ENCODE measurements at places on chromosomes 1 and 21. TPM values are rescaled to one million over a fixed set of nuclear protein-coding genes. Genes with fewer than 3 reads are reported as not detected.

GRCh38 chr21:14285147-14285761 is 69.3 kb downstream of the RBM11 start:
- DNase-seq: no peak

Gene BSND
- not detected for total RNA-seq

Gene NBPF8
- total RNA-seq: 4.6 TPM

DNA sequence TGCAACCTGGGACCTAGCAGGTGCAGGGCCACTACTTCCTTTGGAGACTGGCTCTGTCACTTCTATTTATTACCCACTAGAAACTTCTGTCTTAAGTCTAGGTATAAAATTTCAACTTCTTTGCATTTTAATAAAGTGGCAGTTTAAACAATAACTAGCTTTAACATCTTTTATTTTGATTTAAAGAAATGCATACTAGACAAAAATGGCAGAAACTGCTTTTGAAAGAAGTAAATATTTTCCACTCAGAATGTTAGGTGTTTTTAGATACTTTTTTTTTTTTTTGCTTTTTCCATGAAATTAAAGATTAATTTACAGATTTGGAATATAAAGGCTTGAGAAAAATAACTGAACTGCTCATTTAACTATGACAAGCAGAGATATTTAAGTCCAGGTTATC is 1477.6 kb downstream of the KCNT2 start:
- DNase-seq: no peak

Gene GBP7
- total RNA-seq: not detected

Gene C8B
- not detected for total RNA-seq

GRCh38 chr1:9577423-9577822 is 11.3 kb upstream of the TMEM201 start:
- DNase-seq: no peak

DNA sequence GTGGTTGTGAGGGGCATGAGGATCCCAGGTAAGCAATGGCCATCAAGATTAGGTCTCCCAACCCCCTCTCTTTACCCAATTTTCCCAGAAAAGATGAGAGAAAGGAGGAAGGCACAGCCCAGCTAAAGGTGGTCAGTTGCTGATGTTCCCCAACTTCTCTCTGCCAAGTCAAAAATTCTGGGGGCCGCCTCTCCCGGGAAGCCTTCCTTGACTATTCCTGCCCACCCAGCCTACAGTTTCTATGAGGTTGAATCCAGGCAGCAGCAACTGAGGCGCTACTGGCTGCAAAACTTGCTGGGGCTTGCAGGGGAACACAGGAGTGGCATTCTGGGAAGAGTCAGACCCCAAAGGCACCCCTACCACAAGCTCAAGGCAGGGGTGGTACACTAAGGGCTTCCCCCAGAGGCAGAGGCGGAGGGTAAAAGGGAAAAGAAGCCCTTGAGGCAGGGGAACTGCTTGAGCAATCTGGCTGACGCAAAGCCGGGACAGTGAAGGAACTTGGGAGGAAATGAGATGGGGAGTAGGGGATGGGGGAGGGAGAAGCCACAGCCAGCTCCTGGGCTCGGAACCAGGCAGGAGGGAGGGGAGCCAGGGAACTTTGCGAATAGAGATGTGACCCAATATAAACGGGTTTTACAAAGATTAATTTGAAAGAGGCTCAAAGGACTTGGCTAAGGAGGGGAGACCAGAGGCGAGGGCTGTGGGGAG is 31.2 kb downstream of the SDC3 start:
- DNase-seq: peak; percentile 80

GRCh38 chr1:39016604-39017171 is 9.5 kb upstream of the NDUFS5 start:
- no peak for DNase-seq

DNA sequence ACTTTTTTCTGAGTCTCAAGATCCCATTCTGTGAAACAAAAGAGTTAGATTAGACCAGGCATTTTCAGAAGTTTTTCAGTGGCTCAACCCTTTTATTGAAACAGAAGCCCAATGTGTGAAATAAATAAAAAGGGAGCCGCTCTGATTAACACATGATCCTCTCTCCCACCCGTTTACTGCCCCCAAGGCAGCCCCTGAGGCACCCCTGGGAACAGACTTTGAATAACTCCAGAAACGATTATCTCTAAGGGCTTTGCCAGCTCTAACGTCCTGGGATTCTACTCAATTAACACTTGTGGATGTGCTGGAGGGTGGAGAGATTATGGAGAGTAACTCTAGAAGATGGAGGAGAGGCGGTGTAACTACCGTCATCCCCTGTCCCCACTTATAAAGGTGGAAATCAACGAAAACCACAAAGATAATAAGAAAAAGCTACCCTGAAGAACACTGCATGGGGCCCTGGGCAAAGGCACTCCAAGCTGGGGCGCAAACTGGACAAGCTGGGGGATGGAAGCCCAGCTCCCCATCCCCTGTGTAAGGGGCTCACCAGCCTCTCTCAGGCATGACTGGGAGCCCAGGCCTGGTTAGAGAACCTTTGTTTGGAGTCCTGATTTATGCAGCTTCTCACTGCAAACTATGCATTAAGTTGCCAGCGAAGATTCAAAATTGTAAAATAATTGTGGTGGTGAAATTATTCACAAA is 39.0 kb upstream of the GRIK3 start:
- no peak for DNase-seq

DNA sequence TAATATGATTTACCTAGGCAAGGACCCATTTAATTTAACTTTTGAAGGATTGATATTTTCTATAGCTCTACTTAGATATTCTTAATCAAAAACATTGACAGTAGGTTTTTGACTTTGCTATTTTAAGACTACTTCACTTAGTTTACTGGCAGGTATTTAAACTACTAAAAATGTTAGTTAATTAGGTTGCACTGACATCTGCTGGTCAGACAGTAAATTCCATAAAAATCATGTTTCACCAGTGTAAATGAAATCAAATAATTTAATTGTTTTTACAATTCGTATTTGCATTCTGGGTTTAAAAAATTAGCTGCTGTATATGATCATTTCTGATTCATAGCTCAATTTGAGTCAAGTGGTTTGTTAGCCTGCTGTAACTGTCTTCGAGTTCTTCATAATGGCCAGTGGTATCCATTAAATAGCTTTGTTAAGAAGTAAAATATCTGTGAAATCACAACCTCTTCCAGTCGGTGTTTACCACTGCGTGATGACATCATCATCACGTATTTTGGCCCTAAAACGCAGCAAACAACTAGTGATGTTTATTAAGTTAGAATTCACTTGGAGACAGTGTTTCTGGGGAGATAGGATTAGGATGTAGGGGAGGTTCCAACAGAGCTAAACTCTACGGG is 26.2 kb downstream of the EXTL2 start:
- no peak for DNase-seq

Gene DENND2D
- 25.9 TPM for total RNA-seq

DNA sequence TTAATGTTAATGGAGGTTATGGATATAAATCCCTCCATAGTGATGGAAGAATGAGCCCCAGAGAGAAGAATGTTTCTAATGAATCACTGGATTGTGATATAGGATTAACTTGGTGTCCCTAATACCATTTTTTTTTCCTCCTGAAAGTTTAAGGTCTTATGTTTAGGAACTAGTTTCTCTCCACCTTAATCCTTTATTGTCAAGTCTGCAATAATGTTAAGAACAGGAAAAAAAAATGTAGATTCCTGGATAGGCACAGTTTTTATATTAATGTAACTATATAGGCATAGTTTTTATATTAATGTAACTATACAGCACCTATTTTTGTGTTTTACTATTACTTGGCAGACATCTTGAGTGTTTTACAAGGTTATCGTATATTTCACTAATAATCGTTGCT is 34.9 kb downstream of the NFIA start:
- DNase-seq: no peak

- no peak for DNase-seq
Observed at GRCh38 chr1:111660204-111661150, 40.9 kb downstream of the RAP1A start.

Gene RGS18
- 2.1 TPM for total RNA-seq

DNA sequence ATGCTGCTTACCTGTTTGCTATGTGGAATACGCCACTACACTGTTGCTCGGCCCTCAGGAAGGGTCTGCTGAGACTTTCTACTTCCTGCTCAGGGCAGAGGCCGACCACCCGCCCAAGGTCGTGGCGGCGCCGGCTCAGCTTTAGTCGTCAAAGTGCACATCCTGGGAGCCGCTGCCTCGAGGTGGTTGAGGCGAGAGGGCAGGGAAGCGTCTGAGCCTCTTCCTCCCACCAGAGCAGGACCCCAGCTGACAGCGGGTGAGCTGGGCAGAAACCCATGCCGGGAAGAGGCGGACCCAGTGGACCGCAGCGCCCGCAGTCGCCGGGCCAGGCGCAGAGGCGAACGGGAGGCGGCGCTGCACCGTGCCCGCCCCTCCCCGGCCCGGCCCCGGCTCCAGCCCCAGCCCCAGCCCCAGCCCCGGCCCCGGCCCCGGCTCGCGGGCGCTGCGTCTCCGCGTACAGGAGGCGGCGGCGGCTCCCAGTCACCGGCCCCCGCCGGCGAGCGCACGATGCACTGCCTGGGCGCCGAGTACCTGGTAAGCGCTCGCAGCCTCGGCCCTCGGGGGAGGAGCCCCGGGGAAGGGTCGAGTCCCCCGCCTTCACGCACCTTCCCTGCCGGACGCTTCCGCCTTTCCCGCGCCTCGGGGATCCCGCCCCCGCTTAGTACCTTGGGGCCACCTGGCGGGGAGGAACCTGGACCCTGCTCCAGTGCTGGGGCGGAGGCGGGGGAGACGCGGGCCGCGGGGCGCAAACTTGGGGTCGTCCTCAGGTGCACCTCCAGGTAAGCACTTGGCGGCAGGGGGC is at the start of gene SLC44A3:
SLC44A3 (plus strand) TSS at position 413 of the 802 bp plus-strand sequence; CDS start at position 508, 95 bp downstream.
- no peak for DNase-seq

DNA sequence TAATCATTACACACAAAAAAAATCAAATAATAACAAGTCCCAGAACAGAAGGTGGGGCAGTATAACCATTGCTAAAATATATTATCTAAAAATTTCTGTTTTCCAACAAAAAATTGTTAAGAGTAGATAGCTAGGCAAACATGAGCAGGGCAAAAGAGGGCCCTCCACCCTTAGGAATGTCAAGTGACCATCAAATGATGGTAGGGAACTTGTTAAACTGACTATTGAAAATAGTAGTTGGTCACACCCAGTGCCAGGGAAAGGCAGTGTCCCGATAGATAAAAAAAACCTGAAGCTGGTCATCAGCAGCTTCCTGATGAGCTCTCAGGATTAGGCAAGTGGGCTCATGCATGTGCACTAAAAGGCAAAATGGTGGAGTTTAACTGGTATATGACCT is 18.4 kb upstream of the COP1 start:
- DNase-seq: no peak

DNA sequence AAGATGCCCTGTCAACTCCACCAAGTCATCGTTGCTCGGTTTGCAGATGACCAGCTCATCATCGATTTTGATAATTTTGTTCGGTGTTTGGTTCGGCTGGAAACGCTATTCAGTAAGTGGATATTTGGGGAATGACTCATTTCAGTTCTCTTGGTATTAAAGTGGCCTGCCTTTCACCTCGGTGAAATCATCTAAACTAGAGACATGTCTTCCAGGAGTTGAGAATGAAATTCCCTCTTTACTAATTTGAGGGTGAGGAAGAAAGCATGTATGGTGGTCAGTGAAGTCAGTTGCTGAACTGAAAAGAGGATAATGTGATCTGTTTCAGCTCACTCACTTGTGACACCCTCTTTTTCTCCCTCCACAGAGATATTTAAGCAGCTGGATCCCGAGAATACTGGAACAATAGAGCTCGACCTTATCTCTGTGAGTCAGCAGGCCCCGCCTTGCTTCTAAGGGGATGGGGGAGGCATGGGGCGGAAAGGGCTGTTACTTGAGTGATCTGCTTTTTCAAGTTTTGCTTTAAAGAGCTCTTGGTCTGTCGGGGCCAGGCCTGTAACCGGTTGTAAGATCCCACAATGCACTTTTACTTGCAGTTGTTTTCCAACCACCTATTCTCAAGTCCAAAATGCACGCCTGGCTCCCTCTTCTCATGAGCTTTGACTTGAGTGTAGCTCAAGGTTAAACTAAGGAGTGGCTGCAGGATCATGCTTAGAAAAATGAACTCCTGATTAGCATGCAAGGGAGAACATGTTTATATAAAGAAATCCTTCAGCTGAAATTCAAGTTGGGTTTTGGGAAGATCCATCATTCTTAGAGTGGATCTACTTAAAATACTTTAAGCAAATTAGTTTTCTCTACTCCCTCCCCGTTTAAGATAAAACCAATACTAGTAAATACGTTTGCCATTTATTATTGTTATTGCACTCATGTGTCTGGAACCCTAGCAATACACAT is 59.8 kb downstream of the CAPN2 start:
- peak; percentile 49 for DNase-seq

DNA sequence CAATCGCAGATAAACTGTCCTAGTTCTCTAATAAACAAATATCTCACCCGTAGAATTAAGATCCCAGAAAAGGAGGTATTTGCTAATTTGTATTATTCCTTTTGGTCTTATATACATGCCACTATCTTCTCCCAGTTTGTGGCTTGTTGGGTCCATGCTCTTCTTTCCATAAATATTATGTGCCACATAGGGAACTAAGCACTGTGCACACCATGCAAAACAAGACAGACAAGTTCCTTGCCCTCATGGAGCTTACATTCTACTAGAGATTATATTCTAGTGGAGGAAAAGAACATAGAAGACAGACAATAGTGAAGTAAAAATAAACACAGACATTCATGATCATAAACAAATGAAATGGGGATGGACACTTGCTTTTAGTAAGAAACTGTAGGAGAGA is 4.7 kb downstream of the GART start:
- DNase-seq: no peak
